ENCODE measurements at places on chromosomes 4 and X.

- DNase-seq, result no peak
Observed at GRCh38 chr4:24657768-24658617, 73.6 kb upstream of the DHX15 start.

GRCh38 chr4:107128116-107128515 is 92.0 kb upstream of the DKK2 start:
- DNase-seq, result no peak

GRCh38 chrX:7330556-7330955 is 182.6 kb upstream of the PUDP start:
- no peak for DNase-seq

- DNase-seq, result no peak
Observed at GRCh38 chrX:29728639-29729038, 486.7 kb upstream of the MAGEB2 start.

DNA sequence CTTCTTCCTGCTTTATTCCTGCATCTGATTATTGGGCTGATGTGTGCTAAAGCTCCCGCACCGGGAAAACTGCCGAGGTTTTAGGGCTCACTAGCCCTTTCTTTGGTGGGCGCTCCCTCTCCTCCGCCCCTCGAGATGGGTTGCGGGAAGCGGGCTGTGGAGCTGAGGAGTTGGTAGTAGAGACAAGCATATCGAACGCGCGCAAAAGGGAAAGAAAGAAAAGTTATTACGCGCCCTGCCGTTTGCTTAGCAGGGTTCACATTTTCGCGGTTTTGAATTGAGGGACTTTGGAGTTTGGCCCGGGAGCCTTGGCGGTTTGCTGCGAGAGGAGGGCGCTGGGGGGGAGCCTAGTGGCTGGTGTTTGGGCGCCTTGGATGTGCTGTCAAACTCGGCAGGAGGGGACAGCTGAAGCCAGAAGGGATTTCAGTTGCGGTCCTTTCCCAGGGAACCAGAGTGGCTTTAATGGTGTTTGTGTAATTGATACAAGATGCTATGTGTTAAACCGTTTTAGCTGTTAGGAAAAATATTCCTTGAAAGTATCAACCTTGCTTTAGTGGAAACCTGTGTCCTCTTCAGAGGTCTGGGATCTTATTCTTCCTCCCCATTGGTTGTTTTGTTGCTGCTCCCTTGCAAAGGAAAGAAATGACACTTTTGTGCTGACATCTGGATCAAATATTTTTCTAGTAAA is 1.1 kb downstream of the GAB1 start:
- DNase-seq, result no peak

DNA sequence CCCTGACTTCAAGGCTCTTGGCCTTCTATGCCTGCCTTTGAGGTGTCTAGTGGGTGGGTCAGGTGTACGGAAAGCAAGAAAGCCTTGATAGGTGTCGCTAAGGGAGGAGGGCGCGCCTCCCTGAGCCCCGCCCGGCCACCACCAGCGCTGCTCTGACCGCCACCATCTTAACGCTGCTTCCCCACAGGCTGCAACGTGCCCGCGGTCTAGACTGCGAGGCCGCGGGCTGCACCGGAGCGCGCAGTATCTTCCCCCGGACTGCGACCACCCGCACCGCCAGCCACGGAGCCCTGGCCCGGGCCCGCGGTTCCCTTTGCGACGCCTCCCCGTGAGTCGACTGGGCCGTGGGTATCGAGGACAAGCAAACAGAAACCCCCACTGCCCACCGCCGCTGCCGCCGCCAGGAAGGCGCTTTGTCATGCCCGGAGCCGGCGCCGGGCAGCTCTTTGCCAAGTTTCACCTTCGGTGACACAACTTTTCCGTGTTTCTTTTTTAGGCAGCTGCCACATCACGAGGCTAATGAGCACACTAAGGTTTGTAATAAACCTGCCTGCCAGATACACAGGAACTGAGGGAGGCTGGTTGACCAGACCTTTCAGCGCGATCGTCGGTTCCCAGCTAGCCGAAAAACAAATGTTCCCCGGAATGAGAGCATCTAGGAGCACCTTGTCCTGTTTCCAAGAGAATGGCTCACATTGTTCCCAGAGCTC is 335.8 kb upstream of the F9 start:
- DNase-seq, result peak; percentile 3

All from cortex of kidney (tissue), 1 donor.